Erythroblast (primary cell): ENCODE measurements at places on chromosomes 2 and 18.

DNA sequence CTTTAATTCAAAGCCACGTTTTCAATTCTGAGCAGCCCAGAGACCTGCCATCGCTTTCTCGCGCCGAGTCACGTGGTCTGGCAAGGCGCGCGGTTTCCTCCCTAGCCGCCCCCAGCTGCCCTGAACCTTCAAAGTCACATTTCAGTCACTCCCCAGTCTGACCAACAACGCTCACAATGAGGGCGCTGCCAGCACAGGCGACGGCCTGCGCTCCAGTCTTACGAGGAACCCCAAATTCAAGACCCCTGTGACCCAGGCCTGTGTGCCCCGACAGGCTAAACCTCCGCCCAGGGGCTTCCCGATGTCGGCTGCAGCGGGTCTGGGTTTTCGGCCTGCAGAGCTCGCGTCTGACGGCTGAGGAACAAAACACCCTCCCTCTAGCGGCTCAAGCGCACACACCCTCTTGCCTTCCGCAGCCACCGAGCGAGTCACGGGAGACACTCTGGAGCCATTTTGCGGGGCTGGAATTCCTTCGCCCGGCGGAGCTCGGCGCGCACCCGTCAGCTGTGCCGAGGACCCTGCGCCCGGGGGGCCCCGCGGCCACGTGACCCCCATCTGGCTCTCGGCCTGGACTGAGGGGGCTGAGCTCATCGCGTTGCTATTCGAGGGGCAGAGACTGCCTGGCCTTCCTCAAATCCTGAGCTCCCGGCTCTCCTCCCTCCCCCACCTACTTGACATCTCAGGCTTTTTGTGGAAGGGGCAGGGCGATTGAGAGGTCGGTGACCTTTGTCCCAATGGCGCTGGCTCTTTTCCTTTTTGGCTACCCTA lies 69.9 kb upstream of the ITGB6 start:
- peak; percentile 81 for DNase-seq

- no peak for DNase-seq
These were observed 58.8 kb upstream of the LYPD6 start for GRCh38 chr2:149271575-149271974.

DNA sequence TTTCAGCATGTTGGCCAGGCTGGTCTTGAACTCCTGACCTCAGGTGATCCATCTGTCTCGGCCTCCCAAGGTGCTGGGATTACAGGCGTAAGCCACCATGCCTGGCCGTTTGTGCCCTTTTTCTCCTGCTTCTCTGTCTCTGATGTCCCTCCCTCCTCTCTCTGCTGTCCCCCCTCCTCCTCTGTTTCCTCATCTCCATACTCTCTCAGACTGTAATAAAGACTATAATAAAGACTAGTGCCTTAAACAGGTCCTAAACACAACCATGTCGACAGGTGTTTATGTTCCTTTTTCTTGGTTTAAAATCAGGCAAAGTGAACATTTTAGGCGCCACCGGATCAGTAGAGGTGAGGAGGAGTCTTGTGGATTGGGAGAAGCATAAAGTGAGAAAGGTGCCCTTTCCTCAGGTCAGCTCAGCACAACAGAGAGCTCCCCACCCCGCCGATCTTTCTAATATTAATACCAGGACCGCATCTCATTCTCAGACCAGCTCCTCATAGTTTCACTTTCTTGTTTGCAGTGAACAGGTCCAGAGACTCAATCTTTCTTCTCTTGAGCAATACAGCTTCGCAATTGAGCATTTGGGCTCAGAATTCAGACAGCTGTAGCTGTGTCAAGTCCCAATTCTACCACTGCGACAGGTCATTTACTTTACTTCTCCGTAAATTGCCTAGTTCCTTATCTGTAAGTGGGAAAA lies 23.7 kb downstream of the TIMM21 start:
- DNase-seq: no peak

GRCh38 chr2:175854129-175854528 lies 147.9 kb downstream of the LNPK start:
- DNase-seq: no peak

DNA sequence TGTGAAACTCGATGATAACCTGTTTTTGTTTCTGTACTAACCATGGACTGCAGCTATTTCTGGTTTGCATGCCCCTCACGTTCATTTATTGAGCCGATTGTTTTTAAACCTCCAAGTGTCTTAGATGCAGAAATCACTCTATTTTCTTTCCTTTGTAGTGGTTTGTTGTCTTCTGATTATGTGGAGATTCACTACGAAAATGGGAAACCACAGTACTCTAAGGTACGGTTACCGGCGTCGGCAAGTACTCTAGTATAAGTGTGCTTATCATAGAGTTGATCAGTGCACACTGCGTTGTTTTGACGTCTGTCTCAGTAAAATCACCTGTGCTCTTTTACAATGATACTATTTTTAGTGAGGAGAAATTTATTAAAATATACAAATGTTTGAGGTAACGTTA lies 87.4 kb downstream of the ADAM23 start:
- no peak for DNase-seq

DNA sequence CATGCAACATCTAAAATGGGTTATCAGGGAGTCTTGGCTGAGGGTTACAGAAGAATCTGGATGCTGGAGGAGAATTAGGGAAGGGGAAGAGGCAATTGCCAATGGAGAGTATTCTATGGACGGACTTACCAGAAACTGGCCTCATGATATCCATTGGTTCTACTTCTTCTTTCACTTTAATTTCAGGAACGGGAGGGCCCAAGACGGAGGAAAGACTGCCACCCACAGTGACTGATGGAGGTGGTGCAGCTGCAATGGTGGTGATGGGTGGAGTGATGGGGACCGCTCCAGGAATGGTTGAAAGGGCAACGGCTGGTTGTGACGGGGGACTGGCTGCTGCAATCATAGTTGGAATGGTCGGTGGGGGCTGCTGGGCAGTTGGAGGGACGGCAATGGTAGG lies 69.1 kb upstream of the AMMECR1L start:
- no peak for DNase-seq

DNA sequence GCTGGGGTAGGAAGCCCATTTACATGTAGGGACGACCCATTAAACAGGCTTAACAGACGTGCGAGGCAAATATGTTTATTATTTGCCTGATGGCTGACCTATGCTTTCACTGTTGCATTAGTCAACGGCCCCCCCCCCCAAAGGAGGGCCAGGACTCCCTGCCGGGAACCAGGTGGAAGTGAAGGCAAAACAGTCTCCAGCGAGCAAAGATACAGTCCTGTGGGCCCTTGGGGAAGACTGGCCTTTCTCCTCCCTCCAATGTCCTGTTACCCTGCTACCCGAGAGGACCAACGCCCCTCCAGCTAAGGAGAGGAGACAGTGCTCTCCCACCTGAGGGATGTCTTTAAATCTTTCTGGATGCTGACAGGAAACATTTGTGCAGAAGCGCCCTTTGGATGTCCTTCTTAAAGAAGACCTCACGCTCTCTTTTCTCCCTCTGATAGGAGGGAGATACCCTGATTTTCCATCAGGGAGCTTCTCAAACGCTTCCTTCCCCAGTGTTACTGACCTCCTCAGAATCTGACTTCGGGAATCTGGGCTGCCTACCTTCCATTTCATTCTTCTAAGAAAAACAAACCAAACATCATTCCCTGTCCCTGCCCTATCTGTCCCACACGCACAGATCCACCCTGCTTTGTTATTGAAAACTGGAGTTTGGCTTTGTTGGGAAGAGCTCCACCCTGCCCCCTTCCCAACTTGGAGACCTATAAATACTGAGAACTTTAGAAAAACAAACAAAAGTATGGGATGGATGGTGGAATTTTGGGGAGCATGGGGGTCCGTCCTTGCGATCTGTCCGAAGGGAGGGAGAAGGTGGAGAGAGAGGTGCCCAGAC lies 135.9 kb upstream of the SIX3 start:
- no peak for DNase-seq

- no peak for DNase-seq
These were observed 60.2 kb downstream of the CDCA7 start for GRCh38 chr2:173414823-173415322.

GRCh38 chr2:43131890-43132682 lies 94.3 kb downstream of the ZFP36L2 start:
- DNase-seq: no peak

DNA sequence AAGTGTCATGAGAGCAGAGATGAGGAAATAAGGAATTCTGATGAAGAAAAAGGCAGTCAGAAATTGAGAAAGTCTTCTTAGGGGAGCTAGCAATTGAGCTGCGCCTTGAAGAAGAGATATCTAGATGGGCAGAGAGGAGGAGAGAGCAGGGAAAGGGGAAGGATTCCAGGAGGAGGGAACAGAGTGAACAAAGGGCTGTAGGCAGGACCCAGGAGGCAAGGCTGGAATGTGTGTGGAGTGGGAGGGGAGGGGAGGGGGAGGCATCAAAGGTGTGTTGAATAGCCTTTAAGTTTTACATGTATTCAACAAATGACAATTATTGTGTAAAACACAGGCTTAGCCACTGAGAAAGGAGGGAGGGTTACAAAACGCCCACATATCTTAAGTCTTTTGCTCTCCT lies 164.5 kb downstream of the TDRD15 start:
- DNase-seq: no peak

GRCh38 chr2:19671916-19672315 lies 229.9 kb downstream of the TTC32 start:
- DNase-seq: no peak

DNA sequence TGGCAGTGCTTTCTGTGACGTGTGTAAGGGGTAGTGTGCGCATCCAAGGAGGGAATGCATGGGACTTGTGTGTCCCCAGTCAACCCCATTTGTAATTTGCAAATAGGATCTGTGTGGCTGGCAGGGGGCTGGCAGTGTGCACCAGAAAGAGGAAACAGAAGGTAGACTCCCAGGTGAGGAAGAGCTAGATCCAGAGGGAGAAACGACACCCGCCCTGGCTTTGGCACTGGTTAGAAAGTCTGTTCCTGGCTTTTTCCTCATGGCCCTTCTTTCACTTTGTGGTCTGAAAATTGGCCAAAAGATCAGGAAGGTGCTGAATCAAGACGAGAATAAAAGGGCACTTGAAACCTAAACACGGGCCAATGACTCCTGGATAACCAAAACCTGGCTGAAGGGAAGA lies 33.3 kb downstream of the PRKCE start:
- no peak for DNase-seq

DNA sequence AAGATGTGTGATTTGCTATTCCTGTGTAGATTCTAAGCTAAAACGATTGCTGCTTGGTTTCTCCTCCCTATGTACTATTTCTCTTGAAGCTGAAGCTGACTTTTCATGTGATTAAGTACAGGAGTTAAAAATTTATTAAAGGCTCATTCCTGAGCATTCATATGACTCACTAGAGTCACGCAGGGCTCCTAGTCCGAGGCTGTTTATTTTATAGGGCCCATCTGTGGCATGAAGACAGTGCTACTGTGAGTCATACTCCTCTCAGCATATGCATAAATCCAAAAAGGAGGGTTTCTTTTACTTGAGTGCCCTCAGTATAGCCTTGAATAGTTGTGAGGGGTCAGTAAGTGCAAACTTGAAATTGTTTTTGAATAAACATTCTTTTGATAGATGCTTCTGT lies 378.8 kb downstream of the PTPRM start:
- no peak for DNase-seq

DNA sequence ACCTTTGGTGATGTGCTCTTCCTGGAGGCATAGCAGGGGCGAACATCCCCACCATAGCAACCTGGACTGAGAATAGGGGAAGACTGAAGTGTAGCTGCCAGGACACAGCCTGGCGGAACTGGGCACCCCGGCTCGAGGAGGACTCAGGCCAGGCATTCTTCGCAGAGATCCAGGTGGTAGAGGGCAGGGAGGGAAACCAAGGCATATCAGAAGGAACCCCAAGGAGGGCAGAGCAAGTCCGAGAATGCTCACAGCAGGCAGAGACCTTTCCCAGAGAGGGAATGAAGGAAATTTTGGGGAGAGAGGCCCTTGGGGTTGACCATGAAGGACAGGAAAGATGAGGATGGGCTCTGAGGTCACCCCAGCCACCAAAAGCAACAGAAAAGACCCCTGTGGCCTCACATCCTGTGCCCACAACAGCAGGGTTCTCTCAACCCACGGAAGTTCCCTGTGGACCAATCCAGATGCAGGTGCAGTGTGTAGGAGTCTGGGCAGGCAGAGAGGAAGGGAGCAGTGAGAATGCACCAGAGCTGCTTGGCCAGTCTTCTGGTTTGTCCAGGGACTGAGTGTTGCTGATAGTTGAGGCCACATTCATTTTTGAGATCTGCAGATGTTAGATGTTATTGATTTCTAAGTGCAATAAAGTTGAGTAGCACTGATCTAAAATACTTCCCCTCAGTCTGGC lies 136.9 kb downstream of the PXDN start:
- no peak for DNase-seq

GRCh38 chr2:28134857-28135256 lies 244.3 kb downstream of the BABAM2 start:
- DNase-seq: no peak

GRCh38 chr2:156476850-156477206 lies 40.6 kb downstream of the GPD2 start:
- DNase-seq: no peak

DNA sequence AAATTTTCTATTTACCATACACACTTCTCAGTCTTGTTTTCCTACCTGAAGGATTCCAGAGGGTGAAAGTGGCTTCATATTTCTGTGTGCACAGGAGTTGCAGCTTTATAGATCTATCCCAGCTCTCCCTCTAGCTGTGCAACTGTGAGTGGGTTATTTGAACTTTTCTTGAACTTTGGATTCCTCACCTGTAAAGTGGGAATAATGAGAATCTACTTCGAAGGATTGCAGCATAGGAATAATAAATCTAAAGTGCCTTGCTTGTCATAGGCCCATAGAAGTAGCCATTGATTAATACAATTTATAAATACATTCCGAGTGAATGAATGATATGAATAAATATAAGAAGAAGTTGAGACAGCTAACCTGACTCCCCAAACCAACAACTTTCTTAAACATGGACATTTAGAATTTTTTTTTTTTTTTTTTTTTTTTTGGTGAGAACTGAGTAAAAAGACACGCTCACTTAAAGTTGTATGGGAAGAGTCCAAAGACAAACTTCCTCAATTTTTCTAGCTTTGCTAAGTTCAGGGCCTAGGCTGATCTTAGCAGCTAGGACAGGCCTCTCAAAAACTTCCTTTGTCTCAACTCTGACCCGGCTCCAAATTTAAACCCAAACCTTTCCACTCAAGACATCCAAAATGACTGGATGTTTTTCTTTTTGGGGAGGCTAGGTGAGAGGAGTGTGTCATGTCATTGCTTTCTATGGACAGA lies 203.3 kb upstream of the FBXO11 start:
- no peak for DNase-seq

GRCh38 chr2:240916571-240917008 lies 10.5 kb downstream of the CROCC2 start:
- no peak for DNase-seq

DNA sequence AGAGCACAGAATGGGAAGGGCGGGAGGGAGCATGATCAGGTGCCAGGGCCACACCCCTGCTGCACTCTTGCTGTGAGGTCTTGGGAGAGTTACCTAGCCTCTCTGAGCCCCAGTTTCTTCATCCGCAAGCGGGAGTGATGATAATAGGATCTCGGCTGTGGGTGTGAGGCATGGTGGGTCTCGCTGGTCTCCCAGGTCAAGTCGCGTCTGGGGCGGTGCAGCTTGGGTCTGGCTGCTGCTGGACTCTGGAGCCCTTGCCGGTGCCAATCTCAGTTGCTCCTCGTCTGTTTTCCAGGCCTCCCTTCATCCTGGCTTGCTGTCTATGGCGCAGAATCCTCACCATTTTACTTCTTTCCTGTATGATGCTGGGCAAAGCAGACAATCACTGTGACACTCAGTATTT lies 130.3 kb upstream of the RAB12 start:
- no peak for DNase-seq
